ENCODE measurements at places on chromosomes 2 and 18.

- no peak for DNase-seq
Observed at GRCh38 chr18:25141399-25141798, 210.6 kb downstream of the ZNF521 start.

DNA sequence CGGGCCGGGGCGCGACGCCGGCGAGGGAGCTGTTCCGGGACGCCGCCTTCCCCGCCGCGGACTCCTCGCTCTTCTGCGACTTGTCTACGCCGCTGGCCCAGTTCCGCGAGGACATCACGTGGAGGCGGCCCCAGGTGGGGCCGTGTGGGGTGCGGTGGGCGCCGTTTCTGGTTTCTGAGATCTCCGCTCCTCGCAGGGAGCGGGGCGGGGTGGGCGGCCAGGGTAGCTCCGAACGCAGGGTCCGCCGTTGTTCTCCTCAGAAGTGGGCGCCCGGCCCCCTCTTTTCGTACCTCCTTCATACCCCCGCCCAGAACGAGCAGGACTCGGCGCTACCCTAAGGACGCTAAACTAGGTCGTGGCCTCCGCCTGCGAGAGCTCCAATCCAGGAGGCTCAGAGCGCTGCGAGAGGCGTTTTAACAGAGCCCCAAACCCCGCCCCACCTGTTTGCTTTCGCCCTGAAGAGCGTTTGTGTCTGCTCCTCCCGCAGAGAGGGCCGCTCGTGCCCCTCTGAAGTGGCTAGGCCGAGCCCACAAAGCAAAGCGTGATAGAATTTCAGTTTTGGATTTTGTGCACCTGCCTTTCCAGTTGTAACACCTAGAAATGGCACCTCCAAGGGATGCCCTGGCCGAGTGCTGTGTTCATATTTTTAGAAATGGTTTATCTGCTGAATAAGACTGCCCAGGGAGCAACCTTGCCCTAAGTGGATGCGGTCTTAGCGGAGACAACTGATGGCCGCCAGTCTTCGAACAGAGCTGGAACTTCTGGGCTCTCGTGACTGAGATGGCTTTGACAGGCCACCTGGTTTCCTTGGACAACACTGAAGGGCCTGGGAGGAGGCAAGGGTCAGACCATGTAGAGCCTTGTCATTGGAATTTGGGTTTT, 626 bp downstream of the CAPN10 start:
- DNase-seq = no peak

DNA sequence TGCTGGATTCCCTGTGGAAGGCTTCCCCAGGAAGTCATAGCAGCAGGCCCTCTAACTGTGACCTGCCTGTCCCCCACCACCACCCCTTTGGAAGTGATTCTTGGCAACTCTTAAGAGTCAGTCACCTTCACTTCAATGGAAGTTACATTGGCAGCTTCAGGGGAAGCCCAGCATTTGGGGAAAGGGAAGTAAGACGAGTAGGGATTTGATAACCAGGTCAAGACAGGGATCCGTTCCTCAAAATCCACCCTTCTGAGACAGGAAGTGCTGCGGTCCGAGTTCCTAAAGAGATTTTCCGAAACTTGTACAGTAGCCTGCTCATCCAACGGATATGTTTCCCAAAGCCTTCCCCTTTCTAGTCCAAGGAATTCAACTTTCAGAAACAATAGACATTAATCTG, 54.2 kb downstream of the MRPL35 start:
- DNase-seq = no peak

DNA sequence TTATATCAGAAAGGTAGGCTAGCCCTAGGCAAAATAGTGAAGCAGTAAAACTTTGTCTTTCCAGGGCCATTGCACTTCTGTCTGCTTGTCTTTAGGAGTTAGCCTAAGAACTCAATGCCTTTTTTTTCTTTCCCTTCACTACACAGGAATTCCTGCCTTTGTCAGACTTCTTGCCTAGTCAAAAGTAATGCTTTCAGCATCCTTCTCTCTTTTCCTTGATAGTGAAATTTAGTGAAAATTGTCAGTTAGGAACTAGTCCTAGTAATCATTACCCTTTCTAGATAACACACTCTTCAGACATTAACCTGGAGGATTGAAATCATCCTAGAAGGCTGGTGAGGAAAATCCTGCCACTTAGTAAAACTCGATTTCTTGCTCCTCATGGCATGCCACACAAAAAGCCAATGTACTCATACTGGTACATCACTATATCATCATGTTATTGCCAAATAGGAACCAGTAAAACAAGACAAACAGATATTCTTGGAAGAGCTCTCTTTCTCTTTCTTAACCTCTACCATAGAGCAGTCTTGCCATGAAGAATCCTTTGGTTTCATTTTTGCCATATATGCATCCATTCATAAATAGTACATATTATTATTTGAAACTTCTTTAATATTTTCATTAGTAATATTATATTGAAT, 320.5 kb downstream of the CTNNA2 start:
- DNase-seq = no peak

- no peak for DNase-seq
Observed at GRCh38 chr2:109174626-109175349, 45.8 kb downstream of the SH3RF3 start.

- no peak for DNase-seq
Observed at GRCh38 chr2:148896136-148896535, 21.1 kb downstream of the KIF5C start.

DNA sequence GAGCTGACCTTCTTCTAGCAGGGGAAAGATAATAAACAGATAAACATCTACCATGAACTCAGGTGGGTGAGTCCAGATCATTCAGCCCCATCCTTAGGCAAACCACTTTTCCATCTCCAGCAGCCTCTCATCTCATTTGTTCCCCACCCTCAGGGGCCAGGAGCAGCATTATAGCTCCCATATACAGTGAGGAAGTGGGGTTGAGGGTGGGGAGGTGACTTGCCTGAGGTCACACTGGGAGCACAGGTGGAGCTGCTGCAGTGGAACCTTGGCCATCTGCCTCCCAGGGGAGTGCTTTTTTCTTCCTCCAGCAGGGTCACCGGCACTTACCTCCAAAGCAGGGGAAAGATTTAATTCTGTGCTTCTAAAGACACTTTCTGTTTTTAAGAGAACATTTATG, 212.5 kb upstream of the SMAD2 start:
- DNase-seq = no peak

- no peak for DNase-seq
Observed at GRCh38 chr2:11541693-11542274, 7.9 kb downstream of the GREB1 start.

DNA sequence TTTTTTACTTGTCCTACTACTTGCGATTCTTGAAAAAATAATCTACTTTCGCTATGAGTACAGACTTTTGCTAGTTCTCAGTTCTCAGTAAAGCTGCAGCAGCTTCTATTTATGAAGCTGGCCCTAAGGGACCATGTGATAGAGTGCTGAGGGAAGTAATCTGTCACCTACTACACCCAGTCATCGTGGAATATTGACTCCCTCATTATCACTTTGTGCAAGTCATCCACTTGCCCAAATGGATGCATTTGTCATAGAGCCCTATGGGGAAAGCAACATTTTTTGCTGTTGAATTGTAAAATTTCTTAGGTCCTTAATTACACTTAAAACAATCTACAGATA, 1919.8 kb downstream of the SUCLG1 start:
- no peak for DNase-seq

DNA sequence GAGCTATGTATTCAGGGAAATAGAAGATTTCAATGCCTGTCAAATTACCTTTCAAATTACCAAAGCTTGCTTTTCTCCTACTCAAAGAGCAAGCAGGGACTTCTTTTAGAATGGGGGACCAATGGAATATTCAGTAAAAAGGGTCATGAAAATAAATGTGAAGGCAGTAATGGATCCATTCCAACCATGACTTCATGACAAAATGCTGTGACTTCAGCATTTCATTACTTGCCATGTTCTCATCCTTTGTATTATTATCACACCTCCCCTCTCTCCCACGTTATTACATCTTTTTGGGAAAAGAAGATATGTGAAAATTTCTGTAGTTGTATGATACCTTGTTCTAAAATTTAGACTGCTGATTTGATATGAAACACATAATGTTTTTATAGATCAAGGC, 864.0 kb upstream of the FSHR start:
- no peak for DNase-seq

DNA sequence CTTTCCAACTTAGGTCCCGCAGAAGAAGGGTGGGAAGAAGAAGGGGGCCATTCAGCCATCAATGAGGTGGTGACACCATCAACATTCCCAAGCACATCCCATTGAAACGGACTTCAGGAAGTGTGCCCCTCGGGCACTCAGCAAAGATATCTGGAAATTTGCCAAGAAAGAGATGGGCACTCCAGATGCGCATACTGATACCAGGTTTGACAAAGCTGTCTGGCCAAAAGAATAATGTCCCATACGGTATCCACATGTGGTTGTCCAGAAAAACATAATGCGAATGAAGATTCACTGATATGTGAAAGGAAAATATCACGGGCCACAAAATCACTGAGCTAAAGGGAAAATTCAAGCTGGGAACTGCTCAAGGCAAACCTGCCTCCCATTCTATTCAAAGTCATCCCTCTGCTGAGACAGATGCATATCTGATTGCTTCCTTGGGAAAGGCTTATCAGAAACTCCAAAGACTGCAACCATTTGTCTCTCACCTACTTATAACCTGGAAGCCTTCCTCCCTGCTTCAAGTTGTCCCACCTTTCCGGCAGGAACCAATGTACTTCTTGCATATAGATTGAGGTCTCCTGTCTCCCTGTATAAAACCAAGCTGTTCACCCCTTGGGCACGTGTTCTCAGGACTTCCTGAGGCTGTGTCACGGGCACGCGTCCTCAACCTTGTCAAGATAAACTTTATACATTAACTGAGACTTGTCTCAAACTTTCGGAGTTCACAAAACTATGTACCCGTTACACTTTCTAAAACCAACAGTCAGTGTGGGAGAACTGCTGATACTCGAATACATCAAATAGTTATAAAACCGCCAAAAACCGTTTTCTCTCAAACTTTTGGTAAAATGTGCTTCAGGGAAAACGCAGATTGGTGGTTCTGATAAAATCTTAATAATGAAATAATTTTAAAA, 1.3 kb upstream of the PDK1 start:
- peak; percentile 43 for DNase-seq

- no peak for DNase-seq
Observed at GRCh38 chr2:227513113-227513512, 41.2 kb downstream of the AGFG1 start.

Data from hematopoietic multipotent progenitor cell treated with erythropoietin and hydrocortisone succinate and interleukin-3 and kit ligand, for 17 days (in vitro differentiated cells).